SK-N-SH (cell line): ENCODE measurements at places on chromosomes 3 and 15.

DNA sequence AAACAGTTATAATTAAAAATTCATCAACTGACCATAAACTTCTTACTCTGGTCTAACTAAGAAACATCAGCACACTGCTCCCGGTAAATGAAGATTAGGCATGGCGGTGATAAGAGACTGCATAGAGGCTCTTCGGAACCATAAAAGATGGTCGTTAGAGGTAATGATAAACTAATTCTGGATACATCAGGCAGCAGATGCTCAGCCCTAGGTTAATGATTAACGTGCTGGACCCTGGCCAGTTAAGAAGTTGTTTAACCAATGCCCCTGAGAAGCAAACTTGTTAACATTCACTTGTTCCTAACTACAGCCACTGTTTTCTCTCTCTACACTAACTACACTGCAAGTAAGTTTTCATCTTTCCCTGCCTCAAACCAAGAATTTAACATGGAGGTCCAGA is 111.5 kb downstream of the PDZRN3 start:
- DNase-seq, result no peak

DNA sequence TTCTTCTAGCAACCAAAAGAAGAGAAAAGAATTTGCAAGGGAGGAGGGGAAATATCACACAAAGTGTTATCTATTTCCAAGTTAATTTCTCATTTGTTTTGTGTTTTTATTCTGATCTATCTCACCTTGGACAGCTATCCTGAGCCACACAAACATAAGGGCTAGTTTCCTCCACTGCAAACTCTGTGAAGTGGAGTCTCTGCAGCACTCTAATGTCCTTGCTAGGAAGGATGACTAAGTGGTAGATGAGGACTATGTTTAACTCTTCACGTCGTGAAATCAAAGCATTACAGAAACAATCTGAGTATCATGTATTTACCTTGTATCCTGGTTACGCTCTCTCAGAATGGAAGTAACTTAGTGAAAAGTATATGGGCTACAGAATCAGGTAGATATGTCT is 33.9 kb upstream of the CHRM5 start:
- DNase-seq, result no peak

DNA sequence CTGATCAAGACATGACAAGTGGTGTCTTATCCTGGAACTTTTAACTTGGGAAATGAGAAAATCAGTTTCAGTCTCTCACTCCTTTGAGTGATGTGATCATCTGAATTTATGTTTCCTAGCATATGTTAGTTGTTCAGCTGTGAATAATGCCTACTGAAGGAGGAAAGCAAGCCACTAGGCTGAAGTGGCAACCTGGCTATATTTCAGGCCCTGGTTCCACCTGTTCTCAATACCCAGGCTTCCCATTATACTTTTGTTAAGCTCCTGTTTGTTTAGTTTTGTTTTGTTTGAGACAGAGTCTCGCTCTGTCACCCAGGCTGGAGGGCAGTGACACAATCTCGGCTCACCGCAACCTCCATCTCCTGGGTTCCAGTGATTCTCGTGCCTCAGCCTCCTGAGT is 243.8 kb downstream of the ALCAM start:
- no peak for DNase-seq

DNA sequence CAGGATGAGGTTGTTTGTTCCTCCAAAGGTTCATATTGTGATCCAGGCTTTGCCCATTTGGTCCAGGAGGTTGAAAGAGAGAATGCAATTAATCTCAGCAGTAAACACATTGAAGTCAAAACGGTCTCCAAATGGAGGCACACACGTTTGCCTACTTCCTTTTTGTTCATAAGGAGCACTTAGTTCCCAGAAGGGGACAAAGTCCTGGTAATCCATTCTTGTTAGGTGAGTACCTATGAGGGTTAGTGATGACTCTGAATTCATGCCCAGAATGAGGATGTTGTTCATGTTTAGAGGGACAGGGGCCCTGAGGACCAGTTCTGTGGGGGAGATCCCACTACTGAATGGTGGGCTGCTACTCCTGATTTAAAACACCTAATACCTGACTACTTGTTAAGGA is 177.7 kb downstream of the ALDH1A2 start:
- DNase-seq, result no peak

GRCh38 chr15:45376300-45376928 is 1.9 kb downstream of the GATM start:
- DNase-seq, result no peak
